ENCODE measurements at places on chromosomes 1 and 21.

- no peak for DNase-seq
These were observed 95.0 kb downstream of the RAVER2 start for GRCh38 chr1:64839732-64840405.

DNA sequence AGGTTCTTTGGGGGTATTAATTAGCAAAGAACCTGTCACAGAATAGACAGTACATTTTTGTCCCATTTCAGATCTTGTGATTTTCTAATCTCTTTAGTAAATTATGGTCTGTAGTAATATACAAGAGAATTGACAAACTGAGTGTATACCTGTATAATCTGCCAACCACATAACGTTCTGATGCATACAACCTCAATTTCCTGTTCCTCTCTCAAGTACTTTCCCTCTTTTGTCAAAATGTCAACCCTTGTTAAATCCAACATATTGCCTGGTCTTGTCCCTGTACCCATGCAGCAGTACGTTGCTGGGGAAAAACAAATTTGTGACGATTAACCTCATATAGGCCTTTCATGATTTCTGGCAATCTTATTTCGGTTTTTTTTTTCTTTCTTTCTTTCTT lies 1.1 kb downstream of the ARV1 start:
- peak; percentile 29 for DNase-seq

DNA sequence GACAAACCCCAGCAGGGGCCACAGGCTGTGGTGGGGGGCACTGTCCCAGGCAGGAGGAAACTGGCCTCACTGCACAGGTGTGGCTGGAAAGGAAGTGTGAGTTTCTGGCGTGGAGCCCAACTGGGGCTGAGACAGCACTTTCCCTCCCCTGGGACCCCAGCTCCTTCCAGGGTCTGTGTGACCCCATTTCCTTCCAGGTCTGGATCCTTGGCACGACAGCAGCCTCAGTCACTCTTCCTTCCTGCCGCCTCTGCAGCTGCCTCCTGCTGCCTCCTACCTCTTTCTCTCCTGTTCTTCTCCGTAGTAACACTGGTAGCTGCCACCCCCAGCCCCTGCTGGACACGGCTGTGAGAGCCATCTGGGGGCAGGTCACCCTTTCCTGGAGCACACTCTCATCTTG lies 88.0 kb downstream of the SIK1 start:
- DNase-seq = no peak

DNA sequence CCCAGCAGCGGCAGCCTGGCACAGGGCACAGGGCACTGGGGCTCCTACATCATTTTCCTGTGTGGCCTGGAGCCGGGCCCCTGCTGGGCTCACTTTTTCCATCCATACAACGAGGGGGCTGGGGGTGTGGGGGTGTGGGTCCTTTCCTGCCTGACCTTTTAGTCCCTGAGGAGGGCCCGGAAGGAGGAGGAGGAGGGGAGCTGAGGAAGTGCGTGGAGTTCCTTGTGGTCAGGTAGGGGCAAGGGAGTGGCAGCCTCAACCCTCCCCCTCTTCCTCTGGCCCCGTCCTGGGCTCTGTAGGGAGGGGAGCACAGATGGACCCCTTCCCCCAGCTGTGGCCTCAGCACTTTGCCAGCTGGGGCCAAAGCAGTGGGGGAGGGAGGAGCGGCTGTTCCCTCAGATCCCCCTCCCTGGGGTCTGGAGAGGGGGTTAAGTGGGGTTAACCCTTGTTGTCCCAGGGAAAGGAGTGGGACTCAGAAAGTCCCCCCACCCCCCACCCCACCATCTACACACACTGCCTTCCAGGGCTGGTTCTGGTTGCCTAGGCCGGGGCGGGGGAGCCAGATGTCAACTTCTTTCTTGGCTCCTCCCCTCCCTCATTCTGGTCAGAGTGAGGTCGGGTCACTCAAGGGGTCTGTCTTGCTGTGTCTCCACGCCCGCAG lies 5.7 kb downstream of the NTRK1 start:
- DNase-seq = no peak

DNA sequence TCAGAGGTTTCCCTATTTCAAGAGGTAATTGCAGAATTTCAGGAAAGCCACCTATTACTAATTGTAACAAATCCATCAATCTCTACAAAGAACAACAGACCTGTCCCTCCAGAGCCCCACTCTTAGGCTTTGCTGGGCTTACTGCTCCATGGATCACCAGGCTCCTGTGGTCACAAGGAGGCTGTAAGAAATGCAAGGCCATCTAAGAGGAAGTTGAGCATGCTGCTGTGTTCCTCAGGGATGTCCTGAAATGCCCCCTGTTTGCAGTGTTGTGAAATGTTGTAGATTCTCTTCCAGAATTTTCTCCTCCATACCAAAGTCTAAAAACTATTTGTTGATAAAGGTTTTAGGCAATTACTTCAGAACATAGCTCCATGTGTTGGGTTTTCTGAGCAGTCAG lies 24.4 kb upstream of the DUSP23 start:
- no peak for DNase-seq

DNA sequence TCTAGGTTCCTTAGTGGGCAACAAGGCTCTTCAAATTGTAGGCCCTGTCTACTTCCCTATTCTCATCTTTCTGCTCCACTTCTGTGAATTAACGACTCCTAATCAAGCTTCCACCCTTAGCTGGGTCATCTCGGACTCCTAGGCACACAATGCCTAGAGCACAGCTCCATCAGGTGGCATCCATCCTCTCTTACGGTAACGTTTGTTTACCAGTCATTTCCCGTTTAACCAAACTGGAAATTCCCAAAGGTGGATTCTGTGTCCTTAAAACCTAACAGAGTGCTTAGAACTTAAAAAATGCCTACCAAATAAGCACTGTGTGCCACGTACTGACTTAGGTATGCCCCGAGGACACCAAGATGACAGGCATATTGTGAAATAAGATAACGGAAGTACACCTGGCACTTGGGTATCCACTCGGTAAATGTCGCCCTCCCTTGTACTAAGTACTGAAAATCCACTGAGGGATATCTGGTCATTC lies 1.5 kb downstream of the PARP1 start:
- peak; percentile 51 for DNase-seq

DNA sequence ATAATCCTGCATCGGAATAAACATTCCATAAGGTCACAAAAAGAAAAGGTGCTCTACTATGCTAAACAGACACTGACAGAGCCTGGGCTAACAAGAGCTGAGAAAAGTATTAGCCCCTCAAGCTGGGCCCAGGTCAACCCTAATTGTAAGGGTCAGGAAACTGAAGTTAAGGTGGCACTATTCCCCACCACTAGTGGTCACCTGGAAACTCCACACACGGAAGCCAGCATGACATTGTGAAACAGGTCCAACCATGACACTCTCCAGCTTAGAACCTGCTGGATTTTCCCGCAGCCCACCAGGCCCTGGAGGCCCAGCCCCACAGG lies 1.2 kb downstream of the PTTG1IP start:
- peak; percentile 66 for DNase-seq

DNA sequence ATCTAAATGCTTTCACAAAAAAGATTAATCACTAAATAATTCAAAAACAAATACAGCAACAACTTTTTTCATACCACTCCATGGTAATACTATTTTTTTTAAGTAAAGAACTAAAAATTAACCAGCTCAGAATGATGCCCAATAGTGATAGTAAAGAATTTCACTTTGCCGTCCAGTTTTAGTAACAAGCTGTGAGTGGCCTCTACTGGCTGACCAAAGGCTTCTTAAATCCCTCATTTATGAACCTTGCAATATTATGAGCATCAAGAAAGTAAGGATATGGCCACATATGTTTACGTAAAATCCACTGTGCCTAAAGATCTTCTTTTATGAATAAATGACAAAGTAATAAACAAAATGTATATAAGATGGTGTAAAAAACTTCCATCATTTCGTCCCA lies 108.6 kb downstream of the GPATCH2 start:
- DNase-seq = no peak

- DNase-seq = no peak
These were observed 177.1 kb downstream of the GABPA start for GRCh38 chr21:25911730-25912401.

GRCh38 chr1:226511296-226511695 lies 37.3 kb upstream of the STUM start:
- DNase-seq = no peak

GRCh38 chr1:32178380-32179192 lies 889 bp upstream of the TXLNA start:
- no peak for DNase-seq

- no peak for DNase-seq
These were observed at the start of gene SLC26A9 for GRCh38 chr1:205943245-205943644. Gene SLC26A9, minus strand, starts transcription at chr1:205943456. Its CDS starts 7,636 bp downstream, at chr1:205935820.

DNA sequence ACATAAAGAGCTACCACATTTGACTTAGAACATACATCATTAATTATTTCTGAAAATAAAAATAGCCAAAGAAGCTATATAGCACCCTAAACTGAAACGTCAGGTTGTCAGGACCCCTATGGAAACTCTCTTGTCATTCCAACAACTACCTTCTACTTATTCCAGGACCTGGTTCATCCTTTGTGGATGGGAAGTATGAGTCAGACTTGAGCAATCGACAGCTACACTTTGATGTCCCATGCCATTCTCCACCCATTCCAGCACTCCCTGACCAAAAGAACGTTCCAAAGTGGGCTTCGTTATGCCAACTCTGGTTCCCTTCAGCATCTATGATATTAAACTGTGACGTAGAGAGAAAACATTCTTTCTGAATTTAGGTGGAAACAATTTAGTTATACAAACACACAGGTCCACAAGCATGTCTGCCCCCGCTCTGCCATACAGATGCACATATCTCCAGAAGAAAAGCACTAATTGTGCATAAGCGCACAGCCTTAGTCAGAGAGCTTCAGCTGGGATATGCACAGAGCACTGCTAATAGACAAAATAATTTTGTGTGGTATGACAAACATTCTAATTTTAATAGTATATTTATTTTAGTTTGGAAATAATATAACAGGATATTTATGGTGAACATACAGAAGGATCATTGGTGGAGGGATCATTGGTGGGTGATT lies 723.1 kb upstream of the B3GALT2 start:
- DNase-seq = no peak

GRCh38 chr1:993379-993995 lies 6.4 kb downstream of the HES4 start:
- no peak for DNase-seq

DNA sequence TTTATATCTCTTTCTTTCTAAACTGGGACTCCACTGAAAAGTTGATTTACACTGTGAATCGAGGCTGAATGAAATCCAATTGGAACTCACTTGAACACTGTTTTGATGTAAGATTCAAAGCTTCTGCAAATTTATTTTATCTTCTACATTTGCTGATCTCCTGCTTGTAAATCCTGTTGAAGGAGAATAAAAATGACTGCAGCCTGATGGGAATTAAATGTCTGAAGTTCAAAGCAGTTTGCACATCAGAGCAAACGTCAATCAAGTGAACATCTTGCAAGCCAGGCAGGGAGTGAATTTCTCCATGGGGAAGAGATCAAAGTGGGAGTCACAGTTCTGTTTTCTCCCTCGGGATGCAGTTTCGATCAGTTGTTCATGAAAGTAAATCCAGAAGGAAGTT lies 127.2 kb downstream of the CACHD1 start:
- no peak for DNase-seq

- DNase-seq = no peak
These were observed 1211.9 kb downstream of the MRPL39 start for GRCh38 chr21:24395320-24395923.

GRCh38 chr1:87388411-87388810 lies 59.7 kb downstream of the LMO4 start:
- no peak for DNase-seq

DNA sequence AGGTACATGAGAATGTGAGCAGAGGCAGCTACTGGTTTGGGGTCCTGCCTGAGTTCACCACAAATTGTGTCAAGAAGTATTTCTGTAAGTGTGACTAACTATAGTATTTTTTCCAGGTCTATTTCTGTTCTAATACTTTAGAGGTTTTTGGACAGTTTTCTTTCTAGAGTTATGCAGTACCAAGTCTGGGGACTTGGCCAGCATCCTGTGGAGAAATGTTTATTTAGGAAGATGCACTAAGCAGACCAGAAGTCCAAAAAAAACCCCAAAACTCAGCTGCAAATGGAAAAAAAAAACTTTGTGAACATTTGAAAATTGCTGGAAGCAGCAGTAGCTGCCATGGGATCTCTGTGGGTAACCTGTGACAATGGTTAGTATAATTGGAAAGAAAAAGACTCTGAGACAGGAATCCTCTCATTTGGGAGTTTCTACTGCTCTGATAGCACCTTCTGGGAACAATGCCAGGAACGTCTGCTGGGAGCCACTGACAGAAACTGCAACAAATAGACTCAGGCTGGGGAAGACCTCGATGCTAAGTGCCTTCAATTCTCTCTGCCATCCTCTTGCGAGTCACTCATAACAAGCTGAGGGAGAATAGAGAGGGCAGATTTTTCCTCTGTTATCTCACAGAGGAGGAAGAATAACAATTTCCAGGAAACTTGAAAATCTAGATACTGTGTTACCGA lies 37.6 kb downstream of the OR10R2 start:
- DNase-seq = no peak

GRCh38 chr1:15680561-15681348 lies 3.4 kb upstream of the PLEKHM2 start:
- DNase-seq = peak; percentile 39

GRCh38 chr1:40848530-40849189 lies 13.5 kb downstream of the CITED4 start:
- peak; percentile 46 for DNase-seq

GRCh38 chr1:56577406-56578137 lies 1.8 kb downstream of the PLPP3 start:
- no peak for DNase-seq

DNA sequence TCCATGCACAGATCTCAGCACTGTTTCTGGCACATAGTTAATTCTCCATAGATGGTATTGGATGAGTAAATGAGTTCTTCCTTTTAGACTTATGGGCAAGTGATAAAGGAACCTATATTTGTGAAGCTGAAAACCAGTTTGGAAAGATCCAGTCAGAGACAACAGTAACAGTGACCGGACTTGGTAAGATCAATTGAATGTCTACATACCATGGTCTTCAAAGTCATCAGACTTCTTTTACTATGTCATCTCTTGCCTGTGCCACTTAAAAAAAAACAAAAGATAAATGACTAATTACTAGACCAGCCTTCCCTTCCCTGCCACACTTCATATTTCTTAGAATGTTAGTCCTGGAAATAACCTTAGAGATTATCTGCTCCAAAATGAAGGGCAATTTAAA lies 246.7 kb downstream of the HMCN1 start:
- no peak for DNase-seq

- DNase-seq = no peak
These were observed 100.0 kb upstream of the ADAR start for GRCh38 chr1:154707901-154708463.

DNA sequence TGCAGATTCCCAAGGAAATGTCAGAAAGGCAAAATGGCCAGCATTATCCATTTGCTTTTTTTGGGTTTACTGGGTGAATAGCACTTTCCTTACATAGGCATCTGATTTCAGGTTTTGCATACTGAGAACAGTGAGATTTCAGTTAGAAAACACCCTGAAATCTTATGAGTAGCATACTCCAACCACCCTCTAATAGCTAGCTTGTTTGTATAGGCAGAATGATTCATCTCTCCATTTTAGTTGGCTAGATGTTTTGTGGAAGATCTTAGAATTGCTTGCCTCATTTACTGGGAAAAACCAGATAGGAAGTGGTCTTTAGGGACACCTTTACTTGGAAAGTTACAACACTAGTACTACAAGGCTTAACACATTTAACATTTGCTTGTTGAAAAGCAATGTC lies 10.4 kb downstream of the KYAT3 start:
- DNase-seq = no peak
